ENCODE measurements at places on chromosomes 1 and 21.

- DNase-seq: no peak
Observed at GRCh38 chr1:2479186-2479585, 3.1 kb downstream of the PLCH2 start.

DNA sequence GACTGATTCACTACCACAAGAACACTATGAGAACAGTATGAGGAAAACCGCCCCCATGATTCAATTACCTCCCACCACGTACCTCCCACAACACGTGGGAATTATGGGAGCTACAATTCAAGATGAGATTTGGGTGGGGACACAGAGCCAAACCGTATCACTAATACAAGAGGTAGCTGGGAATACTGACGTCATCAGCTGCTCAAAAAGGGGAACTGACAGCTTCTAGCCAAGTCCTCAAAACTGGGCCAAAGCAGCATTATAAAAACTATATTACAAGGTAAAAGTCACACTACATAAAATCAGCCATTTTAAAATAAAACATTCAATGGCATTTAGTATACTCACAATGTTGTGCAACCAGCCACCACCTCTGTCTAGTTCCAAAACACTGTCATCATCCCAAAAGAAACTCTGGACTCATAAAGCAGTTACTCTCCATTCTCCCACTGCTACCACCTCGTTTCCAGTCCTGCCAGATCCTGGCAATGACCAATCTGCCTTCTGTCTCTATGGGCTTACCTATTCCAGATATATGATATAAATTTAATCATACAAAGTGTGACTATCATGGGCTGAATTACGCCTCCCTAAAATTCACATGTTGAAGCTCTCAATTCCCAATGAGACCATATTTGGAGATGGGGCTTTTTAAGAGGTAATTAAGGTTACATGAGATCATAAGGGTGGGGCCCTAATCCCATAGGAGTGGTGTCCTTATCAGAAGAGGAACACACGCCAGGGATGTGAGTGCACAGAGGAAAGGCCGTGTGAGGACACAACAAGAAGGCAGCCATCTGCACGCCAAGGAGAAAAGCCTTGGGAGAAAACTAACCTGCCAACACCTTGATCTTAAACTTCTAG lies 192.1 kb downstream of the SETD4 start:
- DNase-seq: no peak

GRCh38 chr1:26283871-26284596 lies 4.1 kb downstream of the SH3BGRL3 start:
- no peak for DNase-seq

- DNase-seq: peak; percentile 32
Observed at GRCh38 chr1:228420968-228421826, 4.5 kb upstream of the TRIM17 start.

GRCh38 chr1:208855403-208855802 lies 611.2 kb upstream of the PLXNA2 start:
- no peak for DNase-seq

GRCh38 chr1:31027693-31028526 lies 37.6 kb downstream of the PUM1 start:
- no peak for DNase-seq

DNA sequence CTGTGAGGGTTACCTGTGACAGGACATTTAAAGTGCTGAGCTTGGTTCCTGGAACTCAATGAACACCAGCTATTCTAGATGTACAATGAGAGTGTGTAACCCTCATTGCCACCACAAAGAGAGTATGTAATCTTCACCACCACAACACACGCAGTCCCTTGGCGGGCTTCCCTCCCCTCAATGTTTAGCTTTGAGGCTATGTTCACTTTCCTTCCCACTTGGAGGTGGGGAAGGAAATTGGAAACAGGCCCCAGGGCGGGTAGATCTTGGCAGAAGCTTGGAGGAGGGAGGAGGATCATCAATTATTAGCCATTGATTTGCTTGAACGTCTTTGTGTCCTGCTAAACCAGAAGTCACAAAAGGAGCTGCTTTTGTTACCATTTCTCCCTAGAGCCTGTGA lies 8.3 kb upstream of the COL16A1 start:
- DNase-seq: peak; percentile 63
